ENCODE measurements at places on chromosomes 1 and 21. TPM values are rescaled to one million over a fixed set of nuclear protein-coding genes. Genes with fewer than 3 reads are reported as not detected.

The CNR2 gene
- 3.3 TPM for total RNA-seq

The C4BPA gene
- 0.10 TPM for total RNA-seq

The CLDN19 gene
- total RNA-seq: under 0.01 TPM

The F3 gene
- 18.6 TPM for total RNA-seq

The TAL1 gene
- total RNA-seq: 10.8 TPM

The IL20 gene
- total RNA-seq: not detected

The C1orf122 gene
- 8.5 TPM for total RNA-seq

The PKNOX1 gene
- 4.8 TPM for total RNA-seq

The FMOD gene
- not detected for total RNA-seq

The USP48 gene
- total RNA-seq: 63.9 TPM

The DBT gene
- 4.2 TPM for total RNA-seq

The CDCA8 gene
- total RNA-seq: 0.31 TPM

The FCRL6 gene
- total RNA-seq: 15.2 TPM

The TTC13 gene
- total RNA-seq: 24.6 TPM

The RIPPLY3 gene
- total RNA-seq: not detected

The KCNK2 gene
- 0.10 TPM for total RNA-seq

The UTP11 gene
- total RNA-seq: 18.2 TPM

The EPHX1 gene
- total RNA-seq: 3.3 TPM

The CCDC18 gene
- total RNA-seq: 7.6 TPM

All from mononuclear cell (primary cell).